ENCODE measurements at places on chromosomes 11 and 22.

- no peak for DNase-seq
These were observed 218.2 kb upstream of the CCDC179 start for GRCh38 chr11:23078289-23078971.

DNA sequence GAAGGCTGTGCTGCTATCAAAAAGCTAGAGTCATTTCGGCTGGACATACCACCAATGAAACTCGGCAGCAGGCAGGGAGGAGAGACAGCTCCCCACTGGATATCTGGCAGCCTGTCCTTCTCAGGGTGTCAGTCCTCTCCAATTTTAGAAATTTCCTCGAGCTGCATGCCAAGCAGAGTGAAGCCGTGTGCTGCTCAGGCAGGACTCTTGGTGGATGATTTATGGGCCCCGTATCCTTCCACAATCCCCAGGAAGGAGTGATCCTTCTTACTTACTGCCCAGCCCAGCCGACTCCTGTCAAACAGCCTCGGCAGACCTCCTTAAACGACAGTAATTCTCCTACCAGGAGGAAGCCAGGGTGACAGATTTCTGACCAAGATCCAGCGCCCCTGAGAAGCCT is 410.4 kb downstream of the TENM4 start:
- DNase-seq, result no peak

DNA sequence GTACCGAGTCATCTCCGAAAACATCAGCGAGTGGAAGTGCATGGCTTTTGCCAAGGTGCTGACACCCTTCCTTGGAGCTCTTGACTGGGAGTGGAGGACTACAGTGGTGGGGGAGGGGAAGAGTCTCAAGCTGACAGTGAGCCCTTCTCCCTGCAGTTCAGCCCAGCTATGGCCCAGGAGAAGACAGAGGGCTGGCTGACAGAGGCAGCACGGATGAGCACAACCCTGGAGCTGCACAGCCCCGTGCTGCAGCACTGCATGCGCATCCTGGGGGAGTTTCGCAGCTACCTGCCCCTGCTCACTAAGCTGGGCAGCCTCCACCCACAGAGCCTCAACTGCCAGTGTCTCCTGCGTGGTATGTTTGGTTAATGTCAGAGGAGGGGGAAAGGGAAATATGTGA is 41.4 kb downstream of the DNHD1 start:
- no peak for DNase-seq

DNA sequence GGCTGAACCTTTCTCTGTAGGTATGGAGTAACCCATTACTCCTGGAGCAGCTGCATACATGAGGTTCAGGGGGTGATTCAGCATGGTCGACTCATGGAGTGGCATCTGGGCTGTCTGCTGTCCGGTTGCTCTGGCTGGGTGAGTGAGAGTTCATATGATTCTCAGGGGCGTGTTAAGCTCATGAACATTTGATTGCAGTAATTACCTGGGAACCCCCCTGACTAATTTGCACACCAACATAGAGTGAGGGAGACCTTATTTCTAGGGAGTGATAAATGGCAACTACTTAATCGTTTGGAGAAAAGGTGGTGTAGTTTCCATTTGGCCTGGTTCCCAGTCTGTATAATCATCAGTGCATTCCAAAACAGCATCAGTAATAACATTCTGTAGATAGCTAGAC is 661.9 kb downstream of the ETS1 start:
- DNase-seq, result no peak

DNA sequence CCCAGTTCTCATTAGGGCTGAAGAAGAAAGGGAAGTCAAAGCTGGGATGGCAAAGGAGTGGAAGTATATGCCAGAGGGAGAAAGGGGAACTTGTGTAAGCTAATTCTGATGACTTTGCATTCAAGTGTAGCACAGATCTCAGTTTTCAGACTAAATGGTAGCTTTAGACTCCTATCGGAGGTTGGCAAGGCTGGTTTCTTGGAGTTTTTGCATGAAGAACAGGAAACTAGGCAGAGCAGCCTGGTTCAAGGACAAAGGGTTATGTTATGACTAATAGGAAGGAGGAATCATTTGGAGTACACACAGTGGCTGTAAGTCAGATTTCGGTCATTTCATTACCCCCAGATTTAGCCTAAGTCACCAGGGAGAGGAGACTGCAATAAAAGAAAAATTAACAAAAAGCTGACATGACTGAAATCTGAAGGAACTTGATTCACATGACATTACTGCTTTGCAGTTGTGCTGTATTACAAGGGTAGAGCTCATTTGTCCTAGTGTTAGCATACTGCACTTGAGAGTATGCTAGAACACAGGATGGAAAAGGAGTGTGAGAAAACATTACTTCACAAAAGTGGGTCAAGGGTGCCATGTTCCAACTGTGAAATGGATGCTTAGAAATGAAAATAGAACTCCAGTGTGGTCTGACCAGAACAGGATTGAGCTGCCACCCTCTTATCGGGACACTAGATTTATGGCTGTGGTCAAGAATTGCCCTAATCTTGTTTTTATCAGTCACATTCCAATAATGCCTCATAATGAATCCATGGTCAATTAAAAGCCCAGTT is 23.6 kb downstream of the ADM start:
- DNase-seq, result no peak

- no peak for DNase-seq
These were observed 26.5 kb downstream of the MUC6 start for GRCh38 chr11:1009991-1010390.

GRCh38 chr11:68722143-68722542 is 29.2 kb downstream of the TESMIN start:
- DNase-seq, result no peak

DNA sequence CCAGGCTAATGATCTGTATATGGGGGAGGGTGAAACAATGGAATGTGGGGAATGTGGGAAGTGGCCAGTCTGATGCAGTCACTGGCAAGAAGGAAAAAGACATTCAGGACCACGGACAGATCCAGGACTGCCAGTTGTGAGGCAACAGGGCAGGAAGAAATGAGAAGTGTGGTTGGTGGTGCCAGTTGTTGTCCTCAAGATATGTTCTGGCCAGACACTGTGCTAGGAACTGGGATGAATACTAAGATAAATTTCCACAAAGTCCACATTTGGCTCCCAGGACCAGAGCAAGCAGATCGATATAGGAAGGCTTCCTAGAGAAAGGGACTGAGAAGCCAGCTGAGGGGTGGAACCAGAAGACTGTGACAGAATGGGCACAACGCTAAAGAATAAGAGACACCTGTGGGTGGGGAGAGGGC is 6.8 kb upstream of the TPBGL start:
- peak; percentile 77 for DNase-seq

- no peak for DNase-seq
These were observed 736.2 kb downstream of the BRD1 start for GRCh38 chr22:49091451-49091850.

- no peak for DNase-seq
These were observed 766.3 kb upstream of the RAG2 start for GRCh38 chr11:37364246-37364839.

DNA sequence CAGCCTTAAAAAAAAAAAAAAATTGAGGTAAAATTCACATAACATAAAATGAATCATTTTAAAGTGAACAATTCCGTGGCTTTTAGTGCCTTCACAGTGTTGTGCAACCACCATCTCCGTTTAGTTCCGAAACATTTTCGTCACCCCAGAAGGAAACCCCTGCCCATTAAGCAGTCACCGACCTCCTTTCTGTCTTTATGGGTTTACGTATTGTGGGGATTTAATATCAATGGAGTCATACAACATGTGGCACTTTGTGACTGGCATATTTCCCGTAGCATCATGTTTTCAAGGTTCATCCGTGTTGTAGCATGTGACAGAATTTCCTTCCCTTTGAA is 65.5 kb downstream of the BCR start:
- no peak for DNase-seq

DNA sequence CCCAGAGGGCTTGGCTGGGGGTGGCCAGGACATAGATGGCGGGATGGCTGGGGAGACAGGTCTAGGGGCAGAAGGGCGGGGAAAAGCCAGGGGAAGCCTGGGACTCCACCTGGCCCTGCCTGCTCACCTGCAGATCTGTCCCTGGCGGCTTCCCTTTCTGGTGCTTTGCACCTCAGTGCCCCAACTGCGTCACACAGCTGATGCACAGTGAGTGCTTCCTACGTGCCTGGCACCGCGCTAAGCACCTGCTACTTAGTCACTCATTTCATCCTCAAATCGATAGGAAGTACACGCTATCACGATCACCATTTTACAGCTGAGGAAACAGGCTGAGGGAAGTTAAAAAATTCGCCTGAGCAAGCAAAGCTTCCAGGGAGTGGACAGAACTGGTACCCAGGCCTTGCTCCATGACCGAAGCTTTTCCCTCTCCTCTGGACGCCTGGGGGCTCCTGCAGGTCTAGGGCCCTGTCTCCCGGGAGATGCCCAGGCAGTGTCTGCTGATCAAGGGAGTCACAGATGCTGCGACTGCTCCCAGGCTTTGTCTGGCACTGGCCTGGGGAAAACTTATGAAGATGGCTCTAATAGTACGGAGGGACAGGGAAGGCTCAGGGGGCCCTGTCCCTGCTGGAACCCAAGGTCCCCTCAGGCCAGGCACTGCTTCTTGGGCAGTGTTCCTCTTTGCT is 63.0 kb upstream of the TTLL12 start:
- no peak for DNase-seq

- no peak for DNase-seq
These were observed 18.0 kb upstream of the CHST1 start for GRCh38 chr11:45683271-45684058.

GRCh38 chr11:133258751-133259150 is 273.6 kb downstream of the OPCML start:
- DNase-seq, result no peak

Data from endothelial cell (in vitro differentiated cells).